Effector CD4-positive, alpha-beta T cell (primary cell): ENCODE measurements at places on chromosomes 3 and 15.

DNA sequence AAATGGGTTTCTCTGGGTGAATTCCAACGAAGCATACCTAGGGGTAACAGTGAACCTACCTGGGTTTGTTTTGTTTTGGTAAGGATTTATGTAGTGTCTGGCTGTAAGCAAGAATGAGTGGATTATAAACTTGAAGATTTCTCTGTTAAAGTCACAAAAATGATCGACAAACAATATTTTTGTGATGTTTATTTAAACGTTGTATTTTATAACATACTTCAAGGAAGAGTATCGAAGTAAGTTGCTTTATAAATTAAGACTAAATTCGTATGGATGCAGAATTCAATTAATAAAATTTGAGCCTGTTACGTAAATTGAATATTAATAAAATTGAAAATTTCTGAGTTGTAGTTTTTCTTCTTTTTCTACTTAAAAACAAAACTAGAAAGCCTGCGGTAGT is 982 bp upstream of the ZDHHC23 start:
- DNase-seq, result no peak

GRCh38 chr3:160098926-160099626 is 110.4 kb downstream of the IL12A start:
- no peak for DNase-seq

- DNase-seq, result no peak
These were observed 186.7 kb downstream of the UACA start for GRCh38 chr15:70576696-70577095.

DNA sequence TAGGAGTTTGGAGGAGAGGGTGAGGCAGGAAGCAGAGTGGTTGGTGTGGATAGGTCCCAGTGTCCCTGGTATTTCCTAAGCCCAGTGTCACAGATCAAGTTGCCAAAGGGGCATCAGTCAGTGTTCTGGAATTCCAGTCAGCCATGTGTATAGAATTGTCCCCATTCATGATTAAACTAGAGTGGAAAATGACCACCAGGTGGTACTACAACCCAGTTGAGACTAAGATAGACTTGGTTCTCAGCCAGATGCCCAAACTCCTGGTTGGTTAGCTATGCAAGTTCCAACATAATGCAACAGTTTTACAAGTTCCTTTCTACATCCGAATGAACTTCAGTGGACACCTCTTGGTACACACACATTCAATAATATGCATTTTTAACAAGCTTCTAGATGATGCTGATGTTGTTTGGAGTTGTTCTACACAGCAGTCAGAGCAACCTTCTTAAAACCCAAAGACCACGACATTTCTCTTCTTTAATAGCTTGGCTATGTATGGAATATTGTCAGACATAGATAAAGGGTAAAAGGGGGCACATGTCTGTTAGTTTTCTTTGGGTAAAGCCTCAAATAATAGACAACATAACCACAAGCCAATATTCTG is 8.4 kb upstream of the ATR start:
- DNase-seq, result peak; percentile 15

DNA sequence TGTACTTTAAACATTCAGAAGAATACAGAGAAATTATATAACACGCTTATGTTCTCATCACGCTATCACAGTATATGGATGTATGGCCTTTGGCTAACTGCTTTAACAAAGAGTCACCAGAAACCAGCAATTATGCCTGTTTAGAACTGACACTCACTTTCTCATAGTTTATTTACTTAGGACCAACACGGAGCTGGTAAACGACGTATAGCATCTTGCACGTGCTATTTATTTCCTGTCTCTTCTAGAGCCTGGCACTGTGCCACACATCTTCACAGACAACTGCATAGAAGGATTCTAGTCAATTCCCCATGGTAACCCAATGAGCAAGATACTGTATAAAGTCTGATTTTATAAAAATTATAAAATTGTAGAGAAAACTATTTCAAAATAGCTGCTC is 43.6 kb downstream of the TBC1D2B start:
- DNase-seq, result peak; percentile 70

DNA sequence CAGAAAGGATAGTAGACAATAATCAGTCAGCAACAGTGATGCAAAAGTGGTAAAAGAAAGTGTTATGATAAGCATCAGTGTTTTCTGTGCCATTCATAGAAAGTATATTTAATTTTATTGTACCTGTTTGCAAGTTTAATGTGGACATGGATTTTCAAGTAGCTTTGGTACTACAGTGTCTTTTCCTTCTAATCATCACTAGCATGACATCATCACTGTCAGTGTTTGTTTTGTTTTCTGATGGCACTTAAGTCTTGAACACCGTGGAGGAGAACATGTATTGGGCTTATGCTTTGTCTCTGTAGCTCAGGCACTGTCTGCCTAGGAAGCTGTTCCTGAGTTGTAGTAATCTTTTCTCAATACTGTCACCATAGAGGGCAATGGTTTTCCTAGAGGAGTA is 41.9 kb downstream of the SETD5 start:
- no peak for DNase-seq

GRCh38 chr15:90550919-90551318 is 21.2 kb downstream of the CRTC3 start:
- DNase-seq, result no peak

DNA sequence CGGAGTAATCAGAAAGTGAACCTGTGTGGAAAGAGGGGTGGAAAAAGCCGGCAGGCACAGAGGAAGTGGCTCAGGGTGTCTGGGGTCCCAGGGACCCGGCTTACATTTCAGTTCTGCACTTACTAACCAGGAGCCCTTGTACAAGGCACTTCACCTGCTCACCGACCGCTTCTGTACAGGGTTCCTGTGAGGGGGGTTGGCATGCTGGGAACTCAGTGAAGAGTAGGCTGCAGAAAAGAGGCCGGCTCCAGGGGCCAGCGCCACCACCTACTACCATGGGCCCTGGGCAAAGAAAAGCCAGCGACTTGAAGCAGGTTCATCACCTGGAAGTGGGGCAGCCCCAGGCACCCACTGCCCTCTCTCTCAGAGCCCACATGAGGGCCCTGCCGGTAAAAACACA is 6.2 kb downstream of the STIMATE start:
- no peak for DNase-seq

GRCh38 chr3:14235912-14236295 is 57.3 kb downstream of the LSM3 start:
- no peak for DNase-seq

GRCh38 chr3:45644063-45644790 is 45.0 kb upstream of the SACM1L start:
- no peak for DNase-seq

DNA sequence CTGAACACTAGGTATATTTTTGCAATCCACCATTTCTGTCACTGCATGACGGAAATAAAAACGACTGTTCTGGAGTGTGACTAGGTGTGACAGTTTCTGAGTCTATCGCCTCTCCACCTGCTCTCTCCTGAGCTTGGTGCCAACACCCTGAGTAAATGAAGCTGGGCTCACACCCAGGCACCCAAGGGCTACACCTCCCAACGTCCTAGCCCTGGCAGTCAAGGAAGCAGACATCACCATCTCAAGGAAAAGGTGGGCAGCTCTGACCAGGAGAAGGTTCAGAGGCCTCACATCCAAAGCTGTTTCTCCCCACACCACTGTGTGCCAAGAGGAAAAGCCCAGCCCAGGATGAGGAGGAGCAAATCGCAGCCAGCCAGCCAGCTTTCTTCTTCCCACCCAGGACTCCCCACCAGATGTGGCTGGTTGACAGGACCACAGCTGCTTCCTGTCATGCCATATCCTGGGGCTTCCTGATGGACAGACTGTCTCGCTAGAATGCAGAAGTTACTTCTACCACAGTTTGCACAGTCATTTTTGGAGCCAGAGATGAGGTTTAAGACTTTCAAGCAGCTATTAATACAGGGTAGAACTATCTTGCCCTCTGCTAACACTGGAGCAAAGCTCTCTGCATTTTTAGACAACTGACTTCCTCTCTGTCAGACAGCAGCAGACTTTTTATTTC is 3.3 kb downstream of the SCAMP2 start:
- no peak for DNase-seq

GRCh38 chr3:159892171-159892795 is 96.4 kb upstream of the IL12A start:
- no peak for DNase-seq

DNA sequence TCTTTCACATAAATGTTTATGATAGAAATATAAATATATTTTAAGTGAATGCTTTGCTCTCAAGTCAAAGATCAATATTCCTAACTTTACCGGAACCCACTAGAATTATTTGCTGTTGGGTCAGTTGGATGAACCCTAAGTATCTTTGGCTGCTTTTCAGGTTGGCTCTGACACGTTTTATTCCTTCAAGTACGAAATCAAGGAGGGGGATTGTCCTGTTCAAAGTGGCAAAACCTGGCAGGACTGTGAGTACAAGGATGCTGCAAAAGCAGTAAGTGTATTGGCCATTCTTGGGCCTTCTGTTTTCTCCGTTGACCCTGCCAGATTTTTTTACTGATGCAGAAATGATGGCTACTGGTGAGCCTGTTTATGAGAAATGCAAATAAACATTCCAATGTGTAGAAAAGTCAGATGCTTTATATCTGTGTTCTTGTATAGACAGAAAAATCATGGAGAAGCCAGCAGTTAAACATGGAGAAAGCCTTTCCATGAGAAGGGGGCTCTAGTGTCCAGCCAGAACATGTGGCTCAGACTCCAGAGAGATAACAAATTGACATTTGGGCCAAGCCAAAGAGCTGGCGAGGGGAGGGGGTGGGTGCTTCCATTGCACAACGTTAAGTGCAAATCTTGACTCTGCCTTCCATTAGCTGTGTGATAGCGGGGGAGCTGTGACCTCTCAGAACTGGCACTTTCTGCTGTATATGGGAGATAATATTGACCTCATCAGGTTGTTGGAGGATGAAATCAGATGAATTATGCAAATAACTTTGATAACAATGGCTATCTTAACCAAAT is 3.0 kb downstream of the KNG1 start:
- no peak for DNase-seq

- DNase-seq, result no peak
These were observed 57.6 kb upstream of the APEH start for GRCh38 chr3:49616491-49616941.

DNA sequence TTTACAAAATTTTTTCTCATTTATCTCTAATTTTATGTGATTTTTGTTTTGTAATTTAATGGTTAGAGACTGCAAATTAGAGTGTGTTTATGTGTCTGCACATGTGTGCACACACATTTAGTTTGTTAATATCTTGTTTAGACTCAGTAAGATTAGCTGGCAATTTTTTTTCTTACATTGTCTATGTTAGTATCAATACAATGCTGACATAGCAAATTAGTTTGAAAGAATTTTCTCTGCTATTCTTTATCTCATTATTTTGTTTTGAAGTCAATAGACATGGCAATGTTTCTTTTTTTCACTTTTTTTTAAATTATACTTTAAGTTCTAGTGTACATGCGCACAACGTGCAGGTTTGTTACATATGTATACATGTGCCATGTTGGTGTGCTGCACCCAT is 1155.0 kb downstream of the ZPLD1 start:
- no peak for DNase-seq

DNA sequence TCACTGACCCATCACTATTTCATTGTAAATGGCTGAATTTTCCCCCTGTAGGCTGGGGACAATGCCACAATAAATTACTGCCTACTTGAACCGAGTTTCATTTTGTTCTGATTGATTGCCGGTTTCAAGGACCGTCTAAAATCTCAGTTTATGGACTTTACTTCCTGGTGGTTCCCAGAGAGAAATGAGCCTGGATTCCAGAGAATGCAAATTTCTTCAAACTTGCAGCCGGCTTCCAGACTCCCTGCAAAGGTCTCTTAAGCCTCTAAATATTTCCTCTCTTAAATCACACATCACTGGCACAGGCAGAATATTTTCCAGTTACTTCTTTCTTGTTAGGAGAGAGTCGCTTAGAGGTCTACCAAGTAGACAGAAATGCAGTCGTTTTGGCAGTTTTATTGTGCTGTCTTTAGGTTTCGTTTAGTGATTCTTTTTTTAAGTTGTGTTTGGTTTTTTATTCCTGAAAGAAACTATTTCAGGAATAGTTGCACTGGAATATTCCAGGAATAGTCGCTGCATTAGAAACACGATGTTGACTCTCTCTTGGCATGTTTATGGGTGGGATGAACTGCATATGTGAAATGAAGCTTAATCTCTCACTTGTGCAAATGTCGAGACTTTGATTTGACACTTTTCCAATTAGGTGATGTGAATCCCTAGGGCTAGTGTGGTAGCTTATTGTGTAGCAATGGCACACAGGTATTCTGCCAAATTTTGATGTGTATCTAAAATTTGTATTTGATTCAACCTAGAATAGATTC is 284.1 kb upstream of the NR2E3 start:
- no peak for DNase-seq

GRCh38 chr3:72237679-72238009 is 452.7 kb upstream of the PROK2 start:
- no peak for DNase-seq

GRCh38 chr3:124298301-124298700 is 306.4 kb upstream of the ROPN1 start:
- no peak for DNase-seq

DNA sequence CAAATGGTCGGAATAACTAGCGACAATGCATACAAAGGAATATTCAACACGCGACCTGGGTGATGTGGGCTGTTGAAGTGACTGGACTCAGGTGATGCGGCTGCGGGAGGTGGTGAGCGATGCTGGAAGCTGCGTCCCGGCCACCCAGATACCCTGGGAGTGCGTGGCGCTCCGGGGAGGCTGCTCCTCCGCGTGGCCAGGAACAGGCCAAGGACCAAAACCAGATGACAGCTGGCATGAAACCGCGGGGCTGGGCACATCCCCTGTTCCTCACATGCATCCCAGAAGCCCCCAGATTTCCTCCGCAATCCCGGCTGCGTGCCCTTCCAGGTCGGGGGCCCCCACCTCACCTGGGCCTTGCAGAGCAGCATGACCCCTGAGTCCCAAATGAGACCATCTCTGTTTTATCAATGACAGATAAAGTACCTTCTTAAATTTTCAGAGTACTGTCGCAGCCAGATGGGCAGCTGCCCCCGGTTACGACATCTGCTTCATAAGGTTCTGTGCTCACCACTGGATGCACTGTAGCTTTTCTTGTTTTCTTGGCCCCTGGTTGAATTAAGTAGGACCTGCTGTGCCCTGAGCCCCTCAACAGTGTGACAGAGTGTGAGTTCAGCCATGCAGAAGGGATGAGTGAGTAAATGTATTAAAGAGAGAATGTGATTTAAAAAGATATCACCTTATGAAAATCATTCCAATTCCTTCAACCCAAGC is 278.2 kb downstream of the GABRG3 start:
- DNase-seq, result no peak
